ENCODE measurements at places on chromosomes 16 and 17. TPM values are rescaled to one million over a fixed set of nuclear protein-coding genes. Genes with fewer than 3 reads are reported as not detected.

Gene GP1BA
- not detected for total RNA-seq

Gene PITPNM3
- total RNA-seq, result 0.57 TPM

Gene TXNL4B
- total RNA-seq, result 5.8 TPM

Gene MRPL10
- total RNA-seq, result 55.5 TPM

Gene VPS25
- total RNA-seq, result 32.3 TPM

Gene GRB2
- 57.1 TPM for total RNA-seq

Gene BCAR1
- 80.3 TPM for total RNA-seq

Gene ACE
- total RNA-seq, result 11.6 TPM

Gene SCPEP1
- 45.6 TPM for total RNA-seq

Gene MEFV
- 1.00 TPM for total RNA-seq

Gene WFIKKN2
- total RNA-seq, result 0.19 TPM

Gene POLDIP2
- total RNA-seq, result 127 TPM

Gene RAPGEFL1
- 7.2 TPM for total RNA-seq

Gene NLE1
- 3.8 TPM for total RNA-seq

Gene PRSS8
- total RNA-seq, result not detected

Gene PKMYT1
- 1.8 TPM for total RNA-seq

Gene CACNG3
- not detected for total RNA-seq

Gene SERPINF2
- 1.2 TPM for total RNA-seq

Gene HSD11B2
- total RNA-seq, result 0.27 TPM

Gene WNK4
- total RNA-seq, result not detected

Gene MTHFSD
- 12.2 TPM for total RNA-seq

Gene STX1B
- 1.6 TPM for total RNA-seq

Gene SSTR5
- 0.57 TPM for total RNA-seq

Gene VAT1L
- 49.4 TPM for total RNA-seq

Gene GUCY2D
- not detected for total RNA-seq

Gene UBN1
- total RNA-seq, result 23.6 TPM

Gene HSPB9
- total RNA-seq, result not detected

Gene AIPL1
- not detected for total RNA-seq

Gene CDH11
- total RNA-seq, result 26.1 TPM

Gene ST6GALNAC2
- total RNA-seq, result 6.2 TPM

Gene OR1F1
- not detected for total RNA-seq

Gene MAPT
- total RNA-seq, result 44.4 TPM

Gene TMEM106A
- 4.0 TPM for total RNA-seq

Gene C17orf100
- 0.48 TPM for total RNA-seq

Gene PRSS33
- total RNA-seq, result not detected

Gene ZNF200
- total RNA-seq, result 5.3 TPM

Gene PIK3R5
- 2.0 TPM for total RNA-seq

Gene RECQL5
- total RNA-seq, result 11.3 TPM

Gene HSD17B1
- total RNA-seq, result 0.83 TPM
